ENCODE measurements at places on chromosomes 4 and X.

DNA sequence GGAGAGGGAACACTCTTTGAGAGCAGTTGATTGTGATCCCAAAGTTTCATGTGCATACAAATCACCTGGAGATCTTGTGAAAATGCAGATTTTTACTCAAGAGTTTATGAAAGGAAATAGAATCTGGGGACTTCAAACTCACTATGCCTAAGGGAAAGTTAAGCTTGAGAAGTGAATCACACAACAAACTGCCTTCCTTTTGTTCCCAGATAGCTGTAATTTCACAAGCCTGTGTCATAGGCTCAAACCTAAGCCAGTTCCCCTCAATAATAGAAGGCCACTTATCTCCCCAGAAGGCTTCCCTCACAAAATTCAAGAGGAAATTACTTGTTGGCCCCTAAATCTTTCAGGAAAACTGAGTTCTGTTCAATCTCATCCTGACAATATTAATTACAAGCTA lies 132.8 kb upstream of the MAGEB16 start:
- DNase-seq: no peak

GRCh38 chr4:178665916-178666315 lies 1223.7 kb upstream of the AGA start:
- no peak for DNase-seq

GRCh38 chr4:132065940-132066495 lies 1083.1 kb upstream of the PCDH10 start:
- DNase-seq: no peak

DNA sequence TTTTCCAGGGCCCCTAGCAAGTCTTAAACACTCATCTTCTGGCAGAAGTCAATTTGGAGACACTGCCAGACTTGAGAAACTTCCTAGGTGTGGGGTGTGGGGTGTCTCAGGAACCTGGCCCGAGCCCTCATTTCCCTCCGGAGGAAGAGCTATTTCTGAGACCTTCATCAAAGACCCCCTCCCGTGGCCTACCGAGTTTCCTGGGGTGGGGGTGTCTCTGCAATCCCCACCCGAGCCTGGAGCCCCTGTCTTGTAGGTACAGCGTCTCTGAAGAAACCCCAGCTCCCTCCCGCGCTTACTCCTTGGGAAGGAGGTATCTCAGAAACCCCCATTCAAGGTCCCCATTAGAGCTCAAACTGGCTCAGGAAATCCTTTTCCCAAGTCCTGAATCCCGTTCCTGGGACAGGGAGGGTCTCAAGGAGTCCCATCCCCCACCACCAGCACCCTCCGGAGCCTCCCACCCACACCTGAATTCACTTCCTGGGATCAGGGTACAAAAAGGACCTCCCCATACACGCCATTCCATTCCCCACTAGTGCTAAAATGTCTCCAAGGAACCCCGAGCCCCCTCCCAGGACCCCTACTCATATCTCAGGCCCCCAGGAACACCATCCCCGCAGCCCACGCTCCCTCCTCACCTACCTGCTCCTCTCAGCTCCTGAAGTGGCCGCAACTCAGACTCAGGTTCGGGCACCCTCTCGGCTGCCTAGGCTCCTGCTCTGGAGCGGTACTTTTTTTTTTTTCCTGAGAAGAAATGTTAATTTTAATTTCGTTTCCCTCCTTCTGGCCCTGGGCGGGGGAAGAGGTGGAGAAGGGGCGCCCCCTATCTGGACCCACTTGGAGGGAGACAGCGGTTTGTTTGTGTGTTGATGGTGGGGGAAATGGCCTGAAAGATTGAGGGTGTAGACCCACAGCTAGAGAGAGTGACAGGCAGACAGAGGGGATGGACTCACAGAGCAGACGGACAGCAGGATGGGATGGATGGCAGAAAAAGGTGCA lies 1.1 kb downstream of the SLC38A5 start:
- DNase-seq: peak; percentile 53

- no peak for DNase-seq
These were observed 79.6 kb upstream of the NPNT start for GRCh38 chr4:105815701-105816100.

DNA sequence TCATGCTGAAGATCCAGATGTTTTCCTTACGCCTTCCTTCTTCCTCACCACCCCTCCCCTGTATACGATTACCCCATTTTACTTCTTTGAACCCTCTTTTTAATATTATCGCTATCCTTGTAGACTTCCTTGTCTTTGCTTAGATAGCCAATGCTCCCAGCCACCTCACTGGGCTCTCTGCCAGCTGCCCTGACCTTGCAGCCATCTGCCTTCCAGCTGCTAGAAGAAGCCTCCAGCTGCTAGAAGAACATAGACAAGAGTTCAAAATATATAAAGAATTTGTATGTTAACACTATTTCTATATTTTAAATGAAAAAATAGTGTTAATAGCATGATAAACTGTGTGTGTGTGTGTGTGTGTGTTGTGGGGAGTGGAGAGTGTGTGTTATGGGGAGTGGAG lies 374.7 kb downstream of the ANKRD50 start:
- no peak for DNase-seq

GRCh38 chr4:161883157-161883556 lies 280.6 kb downstream of the FSTL5 start:
- DNase-seq: no peak

DNA sequence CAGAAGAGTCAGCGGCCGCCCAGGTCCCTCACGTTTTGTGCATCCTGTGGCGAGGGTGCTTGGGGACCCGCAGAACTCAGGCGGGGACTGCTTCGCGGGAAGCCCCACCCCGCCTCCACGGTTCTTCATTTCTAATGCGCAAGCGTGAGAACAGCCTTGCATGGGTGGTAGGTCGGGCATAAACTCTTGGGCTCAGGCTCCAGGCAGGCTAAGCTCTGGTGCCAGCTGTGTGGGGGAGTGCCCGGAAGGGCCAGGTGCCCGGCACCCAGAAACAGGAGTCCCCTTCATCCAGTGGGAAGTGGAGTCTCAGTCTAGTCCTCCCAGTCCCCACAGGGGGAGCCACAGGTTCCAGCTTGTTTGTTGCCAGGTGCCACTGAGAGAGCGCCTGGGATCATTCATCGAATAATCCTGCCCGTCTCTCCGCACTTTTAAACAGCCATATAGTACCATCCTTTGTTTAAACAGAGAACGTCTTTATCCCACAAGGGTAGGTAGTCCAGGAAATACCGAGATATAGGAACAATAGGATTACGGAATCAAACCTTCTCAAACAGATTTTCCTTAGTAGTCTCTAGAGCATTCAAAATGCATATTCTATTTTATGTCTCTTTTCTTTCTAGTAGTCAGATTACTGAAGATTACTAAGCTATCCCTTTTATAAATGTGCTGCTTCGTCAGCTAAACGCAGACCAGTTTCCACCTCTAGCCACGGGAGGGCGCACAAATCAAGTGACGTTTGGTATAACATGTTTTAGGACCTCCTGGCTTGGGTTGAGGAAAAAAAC lies 12.7 kb upstream of the RBBP7 start:
- peak; percentile 60 for DNase-seq

DNA sequence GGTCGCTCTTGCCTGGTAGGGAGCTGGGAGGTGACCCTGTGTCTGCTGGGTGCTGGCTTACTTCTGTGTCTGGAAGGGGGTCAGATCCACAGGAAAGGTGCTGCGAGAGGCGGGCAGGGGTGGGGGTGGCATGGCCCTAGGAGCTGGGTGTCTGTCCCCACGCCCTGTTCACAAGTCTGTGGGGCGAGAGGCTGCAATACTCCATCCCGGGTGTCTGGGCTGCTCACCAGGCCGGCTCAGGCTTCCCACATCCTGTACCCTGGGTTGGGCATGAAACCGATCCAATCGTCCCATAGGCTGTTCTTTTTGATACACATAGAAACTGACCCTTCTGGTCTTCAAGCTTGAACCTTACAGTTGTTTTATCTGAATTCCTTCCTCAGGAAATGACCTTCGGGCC lies 993 bp upstream of the CTAG2 start:
- no peak for DNase-seq

- DNase-seq: no peak
These were observed 56.6 kb downstream of the AREG start for GRCh38 chr4:74501579-74501978.

GRCh38 chr4:5734853-5735252 lies 23.9 kb downstream of the EVC start:
- DNase-seq: no peak

- no peak for DNase-seq
These were observed 53.0 kb downstream of the PTCHD1 start for GRCh38 chrX:23387550-23388184.

DNA sequence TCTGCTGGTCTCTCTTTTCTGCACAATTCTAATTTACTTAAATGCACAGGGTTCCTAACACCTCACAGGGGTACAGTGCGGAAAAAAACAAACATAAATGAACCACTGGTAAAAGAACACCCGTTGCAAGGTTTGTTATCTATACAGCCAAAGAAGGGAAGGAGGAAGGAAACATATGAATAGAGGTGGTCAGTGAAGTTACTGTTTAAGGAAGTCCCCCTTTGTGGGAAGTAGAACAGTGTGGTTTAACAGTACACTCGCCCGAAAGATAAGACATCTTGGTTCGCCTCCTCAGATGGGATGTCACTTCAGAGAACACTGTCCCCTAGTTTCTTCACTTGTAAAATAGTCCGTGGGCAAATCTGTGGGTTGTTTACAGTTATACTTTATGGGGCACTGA lies 57.5 kb downstream of the TEC start:
- DNase-seq: no peak

GRCh38 chr4:88090898-88091297 lies 67.5 kb downstream of the ABCG2 start:
- no peak for DNase-seq

GRCh38 chrX:40845331-40845911 lies 110.1 kb upstream of the MED14 start:
- no peak for DNase-seq

- DNase-seq: no peak
These were observed 17.2 kb downstream of the XPNPEP2 start for GRCh38 chrX:129755779-129756650.

GRCh38 chrX:9379697-9380551 lies 84.9 kb upstream of the TBL1X start:
- DNase-seq: no peak

DNA sequence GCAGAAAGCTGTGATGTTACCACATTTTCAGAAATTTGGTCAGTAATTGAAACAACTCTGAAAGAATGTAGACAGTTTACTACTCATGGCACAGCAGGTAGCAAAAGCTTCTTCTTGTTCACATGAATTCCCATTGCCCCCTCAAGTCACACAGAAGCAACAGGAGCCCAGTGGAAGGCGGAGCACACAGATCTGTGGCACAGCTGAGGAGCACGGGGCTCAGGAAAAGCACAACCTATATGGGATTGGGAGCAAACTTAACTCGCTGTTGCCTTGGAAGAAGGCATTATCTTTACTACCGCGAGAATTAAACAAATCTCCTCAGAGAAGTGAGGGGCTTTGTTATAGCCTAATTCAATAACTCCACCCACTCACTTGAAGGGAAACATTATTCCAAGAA lies 358.5 kb downstream of the SPOCK3 start:
- no peak for DNase-seq

GRCh38 chr4:152817331-152817730 lies 37.6 kb downstream of the ARFIP1 start:
- DNase-seq: no peak

DNA sequence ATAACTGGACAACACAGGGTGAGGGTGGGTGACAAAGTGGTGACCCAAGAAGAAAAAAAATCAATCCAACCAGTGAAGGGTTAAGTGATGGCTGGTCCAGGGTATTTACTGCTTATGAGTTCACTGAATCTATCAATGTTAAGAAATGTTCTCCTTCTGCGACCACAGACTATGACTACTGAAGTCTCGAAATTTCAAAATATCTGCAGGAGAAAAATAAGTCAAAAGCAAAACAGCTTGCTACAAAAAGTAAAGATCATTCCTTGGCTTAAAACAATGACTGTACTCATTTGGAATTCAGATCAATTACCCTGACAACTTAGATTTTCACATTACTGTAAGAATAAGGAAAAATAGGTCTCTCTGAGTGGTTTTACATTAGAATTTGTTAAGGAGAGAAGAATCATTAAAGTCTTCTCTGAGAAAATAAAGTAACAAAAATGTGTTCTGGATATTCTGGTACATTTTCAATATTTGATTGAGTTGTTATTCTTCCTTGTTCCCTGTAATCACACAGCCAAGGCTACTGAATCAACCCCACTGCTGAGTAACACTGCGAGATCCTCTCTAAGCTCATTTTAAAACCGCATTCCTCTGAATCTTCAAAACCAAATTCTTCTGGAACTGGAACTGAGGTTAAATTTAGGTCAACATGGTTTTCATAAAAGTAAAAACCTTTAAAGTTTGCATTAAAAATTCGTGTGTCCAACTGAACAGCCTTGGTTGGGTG lies 22.7 kb downstream of the SMPX start:
- no peak for DNase-seq

GRCh38 chr4:159484864-159485263 lies 382.0 kb downstream of the RAPGEF2 start:
- DNase-seq: no peak

Measured in CD4-positive, CD25-positive, alpha-beta regulatory T cell (primary cell).